Activated gamma-delta T cell (primary cell): ENCODE measurements at places on chromosomes 16 and 17.

DNA sequence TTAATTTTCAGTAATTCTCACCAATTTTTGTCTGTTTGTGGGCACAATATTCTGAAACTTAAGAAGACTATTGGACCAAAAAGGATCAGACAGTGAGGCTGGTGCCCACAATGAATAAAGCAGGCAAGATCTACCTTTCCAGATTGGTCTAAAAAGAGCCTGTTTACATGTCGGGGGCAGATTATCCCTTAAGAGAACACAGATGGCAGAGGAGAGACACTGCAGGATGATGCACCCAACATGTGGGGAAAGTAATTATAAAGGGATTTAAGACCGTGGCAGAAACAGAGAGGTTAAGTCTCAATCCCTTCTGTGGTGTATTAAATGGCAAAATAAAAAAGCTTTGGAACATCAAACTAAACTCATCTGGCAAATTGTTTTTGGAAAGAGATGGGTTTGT, 331.8 kb upstream of the CDH11 start:
- no peak for DNase-seq

- DNase-seq, result no peak
Observed at GRCh38 chr17:192666-193425, 11.4 kb upstream of the DOC2B start.

- no peak for DNase-seq
Observed at GRCh38 chr16:2298621-2299020, 30.7 kb upstream of the RNPS1 start.

- no peak for DNase-seq
Observed at GRCh38 chr17:43553573-43553972, 7.4 kb upstream of the ETV4 start.

DNA sequence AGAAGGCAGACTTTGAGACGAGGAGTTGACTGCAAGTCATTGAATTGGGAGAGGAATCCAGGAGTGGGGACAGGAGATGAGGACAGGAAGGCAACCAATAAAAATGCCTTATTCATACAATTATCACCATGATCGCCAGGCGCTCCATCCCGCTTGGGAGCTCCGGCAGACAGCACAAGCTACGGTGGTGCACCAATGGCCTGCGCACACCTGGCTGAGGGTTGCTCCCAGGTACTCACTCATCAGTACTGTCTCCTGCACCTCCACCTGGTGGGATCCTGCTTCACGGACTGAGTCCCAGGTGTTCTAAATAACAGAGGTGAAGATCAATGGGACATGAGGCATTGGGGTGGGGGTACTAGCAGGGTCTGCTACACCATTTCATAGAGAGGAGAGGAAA, 160.0 kb upstream of the TNRC6C start:
- DNase-seq, result no peak

DNA sequence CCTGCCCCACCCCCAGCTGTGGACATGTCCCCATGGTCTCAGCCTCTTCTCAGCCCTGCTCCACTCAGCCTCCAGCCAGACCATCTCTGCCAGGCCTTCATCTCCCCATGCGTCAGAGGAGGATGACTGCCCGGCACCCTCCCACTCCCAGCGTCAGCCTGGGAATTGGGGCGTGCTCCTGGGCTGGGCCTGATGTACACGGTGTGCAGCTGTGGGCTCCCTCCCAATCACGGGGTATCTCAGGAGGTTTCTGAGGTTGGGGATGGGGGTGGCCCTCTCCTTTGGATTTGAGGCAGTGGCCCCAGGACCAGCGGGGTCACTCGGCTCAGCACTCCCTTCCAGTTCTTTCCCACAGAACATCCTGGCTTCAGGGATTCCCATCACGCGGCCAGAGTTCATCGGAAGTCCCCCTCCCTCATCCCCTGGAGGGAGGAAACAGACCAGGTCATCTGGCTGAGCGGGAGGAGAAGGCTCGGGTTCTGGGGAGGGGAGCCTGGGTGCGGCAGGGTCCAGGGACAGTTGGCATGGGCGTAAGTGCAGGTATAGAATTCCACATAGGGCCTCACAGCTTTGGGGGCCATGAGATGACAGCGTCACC, 36.9 kb downstream of the SOCS3 start:
- no peak for DNase-seq

DNA sequence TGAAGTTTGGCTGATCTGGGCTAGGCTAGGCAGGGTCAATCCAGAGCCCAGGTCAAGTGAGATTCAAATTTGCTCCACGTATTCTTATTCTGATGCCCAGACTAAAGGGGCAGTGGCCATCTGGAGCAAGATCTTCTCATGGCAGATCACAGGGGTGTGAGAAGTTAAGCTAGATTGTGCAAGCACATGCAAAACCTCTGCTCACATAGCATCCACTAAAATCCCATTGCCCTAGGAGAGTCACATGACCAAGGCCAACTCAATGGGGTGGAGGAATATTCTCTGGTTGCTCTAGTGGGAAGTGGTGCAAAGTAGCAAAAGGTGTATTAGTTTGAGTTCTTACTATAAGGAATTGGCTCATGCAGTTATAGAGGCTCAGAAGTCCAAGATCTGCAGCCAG, 318.4 kb upstream of the ASIC2 start:
- no peak for DNase-seq

GRCh38 chr16:9847146-9847545, 335.1 kb downstream of the GRIN2A start:
- no peak for DNase-seq
